Ecto neural progenitor cell (in vitro differentiated cells): ENCODE measurements at places on chromosomes 7 and 10.

- DNase-seq = peak; percentile 26
These were observed 4.0 kb downstream of the ARHGAP22 start for GRCh38 chr10:48600645-48601505.

- DNase-seq = no peak
These were observed 2.2 kb upstream of the LMBR1 start for GRCh38 chr7:156895024-156895780.

- DNase-seq = no peak
These were observed 16.0 kb downstream of the IL6 start for GRCh38 chr7:22743014-22743413.

GRCh38 chr10:86827639-86828038 is 71.2 kb downstream of the BMPR1A start:
- DNase-seq = no peak

DNA sequence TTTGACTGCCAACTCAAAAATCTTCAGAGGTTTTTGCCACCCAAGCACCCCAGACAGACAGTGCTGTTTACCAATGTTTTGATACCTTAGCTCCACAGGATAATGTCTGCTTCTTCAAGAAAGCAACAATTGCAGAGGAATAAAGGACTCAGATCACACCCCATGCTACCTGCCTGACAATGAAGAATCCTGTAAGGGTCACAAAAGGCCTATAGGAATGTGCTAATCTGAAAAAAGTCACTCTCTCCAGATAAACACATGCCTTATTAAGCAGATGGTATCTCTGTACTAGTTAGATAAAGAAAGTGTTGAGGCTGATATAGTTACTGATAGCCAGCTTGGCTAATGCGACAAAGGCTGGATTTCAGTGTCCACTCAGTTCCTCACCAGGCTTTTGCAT is 1076.7 kb upstream of the SORCS1 start:
- DNase-seq = no peak

GRCh38 chr7:21480693-21481403 is 53.0 kb downstream of the SP4 start:
- DNase-seq = no peak

GRCh38 chr7:28483908-28484605 is 71.7 kb downstream of the CREB5 start:
- no peak for DNase-seq

GRCh38 chr10:61390851-61391250 is 62.3 kb downstream of the TMEM26 start:
- no peak for DNase-seq

- no peak for DNase-seq
These were observed 596.8 kb downstream of the PTPRN2 start for GRCh38 chr7:157990881-157991250.

GRCh38 chr10:9926003-9926402 is 1091.7 kb upstream of the CELF2 start:
- DNase-seq = no peak

- DNase-seq = no peak
These were observed 24.1 kb upstream of the SH2B2 start for GRCh38 chr7:102262546-102262945.

- DNase-seq = no peak
These were observed 50.4 kb downstream of the GLCCI1 start for GRCh38 chr7:8018961-8019360.

DNA sequence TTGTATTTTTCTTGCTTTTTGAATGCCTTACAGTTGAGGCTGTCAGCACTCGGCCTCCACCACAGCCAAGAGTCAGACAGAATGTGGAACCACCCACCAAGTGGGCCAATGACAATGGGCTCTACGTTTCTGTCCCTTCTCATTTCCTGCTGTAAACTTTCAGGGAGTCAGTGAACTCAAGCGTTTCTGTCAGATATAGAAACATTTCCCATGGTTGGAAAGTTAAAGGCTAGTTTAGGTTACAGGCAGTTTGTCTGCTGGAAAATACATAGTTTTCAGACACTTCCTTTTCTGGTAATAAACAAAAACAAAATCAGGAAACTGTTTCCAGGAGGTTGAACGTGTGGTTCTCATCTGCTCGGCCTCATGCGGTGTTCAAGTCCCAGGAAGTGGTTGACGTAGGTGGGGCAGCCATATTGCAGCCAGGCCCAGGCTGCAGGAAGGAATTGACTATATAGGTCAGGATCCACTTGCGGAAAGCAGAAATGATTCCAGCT is 245.1 kb downstream of the CAMK1D start:
- DNase-seq = no peak

GRCh38 chr7:50978633-50979215 is 196.0 kb upstream of the GRB10 start:
- DNase-seq = no peak

GRCh38 chr10:18144928-18145327 is 4.7 kb downstream of the CACNB2 start:
- DNase-seq = no peak

DNA sequence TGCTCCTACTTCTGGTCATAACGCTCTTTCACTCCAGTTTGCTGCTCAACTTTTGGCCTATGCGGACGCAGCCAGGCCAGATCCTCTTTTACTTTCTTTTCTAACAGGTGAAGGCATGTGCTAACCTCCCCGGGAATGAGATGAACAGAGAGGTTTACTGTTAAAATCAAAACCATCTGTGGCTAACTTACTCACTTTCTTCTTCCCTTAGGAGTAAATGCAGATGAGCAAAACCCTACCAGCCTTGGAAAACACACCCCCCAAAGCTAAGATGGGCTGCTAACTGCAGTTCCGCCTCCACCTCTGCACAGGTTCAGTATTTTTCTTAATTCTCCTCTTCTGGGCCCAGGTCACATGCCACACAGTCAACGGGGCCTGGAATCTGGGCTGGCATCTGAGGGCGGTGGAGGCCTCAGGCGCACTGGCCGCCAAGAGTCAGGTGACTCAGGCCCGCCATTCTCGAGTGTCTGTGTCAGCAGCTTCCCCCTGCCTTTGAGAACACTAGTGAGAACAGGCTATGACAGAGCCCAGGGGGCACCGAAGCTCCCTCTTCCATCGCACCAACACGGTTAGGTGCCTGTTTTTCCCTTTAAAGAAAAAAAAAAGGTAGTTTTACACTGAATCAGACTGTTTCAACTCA is 11.1 kb downstream of the FAM53B start:
- DNase-seq = no peak

DNA sequence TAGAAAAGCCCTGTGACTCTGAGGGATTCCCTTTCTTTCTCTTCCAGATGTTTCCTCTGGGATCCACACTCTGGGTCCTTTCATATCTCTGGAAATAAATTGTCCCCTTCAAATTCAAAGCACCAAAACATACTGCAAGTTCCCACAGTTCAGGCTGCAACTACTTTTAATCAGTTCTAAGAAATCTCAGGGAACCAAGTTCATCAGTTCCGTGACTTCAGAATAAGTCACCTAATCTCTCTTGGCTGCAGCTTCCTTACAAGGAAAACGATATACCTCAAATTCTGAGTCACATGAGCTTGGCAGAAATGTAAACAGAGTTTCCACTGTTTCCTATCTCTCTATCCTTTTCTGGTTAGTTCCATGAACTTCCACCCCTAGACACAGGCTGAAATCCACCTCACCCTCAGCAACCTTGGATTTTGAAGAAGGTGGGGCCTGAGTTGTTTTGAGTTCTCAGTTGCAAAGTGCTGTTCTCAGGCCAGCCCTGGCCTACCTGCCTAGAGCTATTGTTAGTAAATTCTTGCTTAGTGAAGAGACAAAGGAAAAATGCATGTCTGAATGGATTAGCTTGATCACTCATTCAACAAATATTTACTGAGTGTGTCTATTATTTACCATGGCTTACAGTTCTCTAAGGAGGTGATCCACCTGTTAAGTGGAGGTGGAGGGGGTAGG is 59.3 kb upstream of the IL6 start:
- DNase-seq = no peak

GRCh38 chr7:86978808-86979506 is 80.5 kb downstream of the ELAPOR2 start:
- no peak for DNase-seq

- DNase-seq = no peak
These were observed 59.5 kb downstream of the LRRC18 start for GRCh38 chr10:48880016-48880705.

- no peak for DNase-seq
These were observed 13.7 kb upstream of the CNNM2 start for GRCh38 chr10:102904346-102904745.
